ENCODE measurements at places on chromosomes 13 and 19.

DNA sequence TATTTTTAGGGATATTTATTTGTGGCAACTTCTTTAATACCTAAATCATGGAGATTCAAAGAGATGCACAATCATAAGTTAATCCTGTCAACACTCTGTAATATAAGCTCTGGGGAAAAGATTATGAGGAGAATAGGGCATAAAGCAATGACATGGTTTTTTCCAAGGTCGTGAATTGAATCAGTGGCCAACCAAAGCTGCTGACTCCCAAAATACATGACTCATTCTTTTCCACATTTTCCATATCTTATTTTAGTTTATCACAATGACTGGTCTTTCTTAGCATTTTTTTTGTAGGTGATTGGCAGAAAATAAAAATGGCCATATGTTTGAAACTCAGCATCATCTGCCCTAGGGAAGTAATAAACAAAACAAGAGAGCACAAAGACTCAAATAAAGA lies 28.5 kb upstream of the RBM26 start:
- DNase-seq = no peak

DNA sequence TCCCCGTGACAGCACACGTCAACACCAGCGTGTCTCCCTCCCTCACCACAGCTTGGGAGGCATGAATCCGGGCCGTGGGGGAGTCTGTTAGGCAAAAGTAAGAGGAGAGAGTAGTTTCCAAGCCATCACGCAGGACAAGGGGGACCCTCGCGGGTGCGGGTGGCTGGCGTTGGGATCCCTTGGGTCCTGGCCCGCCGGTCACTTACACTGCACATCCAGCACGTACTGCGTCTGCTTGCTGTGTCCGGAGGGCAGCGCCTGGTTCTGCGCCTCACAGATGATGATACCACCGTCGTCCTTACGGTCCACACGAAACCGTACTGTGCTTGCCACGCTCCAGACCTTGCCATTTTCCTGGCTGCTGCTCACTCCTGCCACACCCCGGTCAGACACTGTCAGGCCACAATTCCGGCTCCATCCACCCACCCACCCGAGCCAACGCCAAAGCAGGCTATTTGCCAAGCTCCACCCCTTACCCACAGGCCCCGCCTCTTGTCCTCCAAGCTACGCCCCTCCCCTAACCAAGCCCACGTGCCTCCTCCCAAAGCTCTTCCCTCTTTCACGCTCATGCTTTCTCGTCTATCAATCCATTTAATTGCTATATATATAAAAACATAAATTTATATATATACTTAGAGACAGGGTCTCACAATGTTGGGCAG lies 6.6 kb upstream of the ZNF428 start:
- DNase-seq = no peak

GRCh38 chr13:76439546-76439945 lies 446.7 kb downstream of the KCTD12 start:
- DNase-seq = no peak

- DNase-seq = no peak
Measured at GRCh38 chr19:18999896-19000620, 33.3 kb downstream of the SUGP2 start.

DNA sequence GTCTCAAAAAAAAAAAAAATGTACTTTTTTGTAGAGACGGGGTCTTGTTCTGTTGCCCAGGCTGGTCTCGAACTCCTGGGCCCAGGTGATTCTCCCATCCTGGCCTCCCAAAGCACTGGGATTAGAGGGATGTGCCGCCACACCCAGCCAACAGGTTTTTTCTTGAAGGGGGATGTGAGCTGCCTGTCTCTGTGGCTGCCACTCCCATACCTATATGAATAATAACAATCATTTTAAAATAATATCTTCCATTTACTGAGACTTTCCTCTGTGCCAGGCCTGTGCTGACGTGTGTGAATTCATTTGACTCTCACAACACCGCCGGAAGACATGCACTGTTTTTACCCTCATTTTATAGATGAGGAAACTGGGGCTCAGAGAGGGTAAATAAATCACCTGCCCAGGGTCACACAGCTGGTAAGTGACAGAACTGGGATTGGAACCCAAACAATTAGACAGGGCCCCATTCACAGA lies 7.2 kb upstream of the BCL3 start:
- DNase-seq = no peak

GRCh38 chr19:48290401-48290770 lies 20.5 kb downstream of the ZNF114 start:
- no peak for DNase-seq

DNA sequence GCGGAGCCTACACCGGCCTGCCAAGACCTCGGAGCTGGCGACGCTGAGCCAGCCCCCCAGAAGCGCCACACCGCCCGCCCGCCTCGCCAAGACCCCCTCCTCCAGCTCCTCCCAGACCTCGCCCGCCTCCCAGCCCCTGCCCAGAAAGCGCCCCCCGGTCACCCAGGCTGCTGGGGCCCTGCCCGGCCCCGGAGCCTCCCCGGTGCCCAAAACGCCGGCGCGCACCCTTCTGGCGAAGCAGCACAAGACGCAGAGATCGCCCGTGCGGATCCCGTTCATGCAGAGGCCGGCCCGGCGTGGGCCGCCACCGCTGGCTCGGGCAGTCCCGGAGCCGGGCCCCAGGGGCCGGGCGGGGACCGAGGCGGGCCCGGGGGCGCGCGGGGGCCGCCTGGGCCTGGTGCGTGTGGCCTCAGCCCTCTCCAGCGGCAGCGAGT lies 10.2 kb downstream of the C19orf25 start:
- DNase-seq = no peak

DNA sequence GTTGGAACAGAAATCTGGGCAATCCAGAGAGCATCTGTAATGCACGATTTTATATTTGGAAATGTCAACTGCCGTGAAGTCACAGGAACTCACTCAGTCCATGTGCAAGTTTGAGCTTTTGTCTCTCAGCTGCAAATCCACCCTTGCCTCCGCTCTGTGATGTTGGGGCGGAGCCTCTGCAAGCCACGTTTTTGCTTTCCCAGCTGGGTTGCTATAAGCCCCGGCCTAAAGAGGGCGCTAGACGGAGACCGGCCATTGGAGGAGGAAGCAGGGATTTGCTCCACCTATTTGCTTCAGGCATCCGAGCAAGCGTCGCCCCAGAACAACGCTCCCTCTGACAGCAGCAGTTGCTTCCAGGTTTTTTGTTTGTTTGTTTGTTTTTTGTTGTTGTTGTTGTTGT lies 56.2 kb downstream of the TRPM4 start:
- DNase-seq = no peak

All from CD4-positive, alpha-beta T cell treated with Interleukin-4 for 4 hours (primary cell).